CD4-positive, alpha-beta T cell treated with Interleukin-15 for 1 hour (primary cell): ENCODE measurements at places on chromosomes 5 and 9.

DNA sequence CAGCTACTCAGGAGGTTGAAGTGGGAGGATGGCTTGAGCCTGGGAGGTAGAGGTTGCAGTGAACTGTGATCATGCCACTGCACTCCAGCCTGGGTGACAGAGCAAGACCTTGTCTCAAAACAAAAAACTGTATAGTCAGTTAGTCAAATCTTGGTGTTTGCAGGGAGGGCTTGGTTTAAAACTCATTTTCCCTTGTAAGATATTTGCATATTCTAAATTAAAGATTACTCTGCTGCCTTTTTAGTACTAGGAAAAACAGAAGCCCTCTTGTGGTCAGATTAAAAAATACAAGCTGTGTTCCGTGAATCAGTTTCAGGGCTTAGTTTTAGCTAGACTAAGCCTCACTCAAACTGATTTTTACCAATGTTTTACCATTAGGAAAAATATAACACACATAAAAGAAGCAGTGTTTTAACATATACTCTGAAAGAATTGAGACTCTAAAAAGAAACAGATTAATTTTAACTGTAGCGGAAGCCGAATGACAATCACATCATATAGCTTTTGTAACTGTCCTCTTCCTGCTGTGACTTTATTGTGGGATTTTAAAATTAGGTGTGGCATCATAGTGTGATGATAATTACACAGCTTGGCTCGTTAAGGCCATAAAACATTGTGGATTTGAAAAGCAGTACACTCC lies 84.9 kb upstream of the BASP1 start:
- DNase-seq, result no peak

DNA sequence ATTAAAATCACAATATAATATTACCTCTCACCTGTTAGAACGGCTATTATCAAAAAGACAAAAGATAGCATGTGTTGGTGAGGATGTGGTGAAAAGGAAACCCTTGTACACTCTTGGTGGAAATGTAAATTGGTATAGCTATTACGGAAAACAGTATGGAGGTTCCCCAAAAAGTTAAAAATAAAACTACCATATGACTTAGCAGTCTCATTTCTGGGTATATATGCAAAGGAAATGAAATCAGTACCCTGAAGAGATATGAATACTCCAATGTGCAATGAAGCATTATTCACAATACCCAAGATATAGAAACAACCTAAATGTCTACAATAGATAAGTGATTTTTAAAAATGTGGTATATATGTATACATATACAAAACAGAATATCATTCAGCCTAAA lies 199.9 kb downstream of the SNX18 start:
- no peak for DNase-seq

DNA sequence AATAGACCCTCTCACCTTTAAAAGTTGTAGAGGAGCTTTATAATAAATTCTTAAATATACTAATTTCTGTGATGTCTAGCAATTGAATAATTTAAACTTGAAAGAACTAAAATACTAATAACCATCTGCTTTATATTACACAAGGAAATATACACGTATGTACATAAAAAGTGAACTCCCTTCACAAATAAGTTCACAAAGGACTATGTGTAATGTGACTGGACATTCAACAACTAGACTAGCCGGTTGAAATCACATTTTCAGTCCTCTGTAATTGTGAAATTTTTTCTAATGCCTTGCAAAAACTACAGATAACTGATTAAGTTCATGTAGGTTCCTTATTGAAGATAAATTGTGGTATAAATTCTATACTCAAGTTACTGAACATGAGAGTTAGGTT lies 11.6 kb downstream of the NSA2 start:
- no peak for DNase-seq

DNA sequence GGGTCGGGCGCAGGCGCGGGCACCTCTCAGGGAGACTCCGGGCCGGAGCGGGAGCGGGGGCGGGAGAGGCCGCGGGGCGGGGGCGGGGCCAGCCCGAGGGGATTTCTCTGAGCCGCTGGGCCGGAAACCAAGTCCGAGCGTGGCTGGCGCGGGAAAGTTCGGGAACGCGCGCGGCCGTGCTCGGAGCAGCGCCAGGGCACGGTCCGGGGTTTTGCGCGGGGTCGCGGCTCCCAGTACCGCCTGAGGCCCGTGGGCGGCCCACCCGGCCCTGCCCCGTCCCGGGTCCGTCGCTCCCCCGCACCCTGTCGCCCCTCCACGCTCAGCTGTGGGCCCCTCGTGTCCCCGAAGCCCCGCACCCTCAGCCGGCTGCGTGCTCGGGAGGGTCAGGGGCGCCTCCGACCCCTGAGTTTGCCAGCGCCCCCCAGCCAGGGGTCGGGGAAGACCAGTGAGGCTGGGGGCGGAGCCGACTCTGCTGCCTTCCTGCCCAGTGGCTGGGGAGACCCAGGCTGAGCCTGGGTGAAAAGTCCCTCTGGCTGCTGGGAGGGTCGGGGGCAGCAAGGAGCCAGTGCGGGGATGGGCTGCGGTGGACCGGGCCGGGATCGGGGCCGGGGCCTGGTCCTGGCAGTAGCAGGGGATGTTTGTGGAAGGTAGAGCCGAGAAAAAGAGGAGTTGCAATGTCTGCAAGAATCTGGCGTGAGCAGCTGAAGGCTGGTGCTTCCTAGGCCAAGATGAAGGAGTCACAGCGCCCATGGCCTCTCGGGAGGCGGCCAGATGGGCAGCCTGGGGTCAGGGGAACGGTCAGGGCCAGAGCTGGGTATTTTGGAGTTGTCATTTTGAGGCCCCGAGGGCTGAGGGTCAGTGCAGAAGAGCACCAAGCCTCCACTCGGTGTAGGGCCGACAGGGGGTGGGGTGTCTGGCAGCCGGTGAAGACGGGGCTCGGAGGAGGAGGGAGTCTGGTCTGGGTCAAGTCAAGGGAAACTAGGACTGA lies 588 bp downstream of the TRAF2 start:
- DNase-seq, result no peak

- DNase-seq, result no peak
These were observed 8.9 kb downstream of the SMAD5 start for GRCh38 chr5:136141561-136141960.

- no peak for DNase-seq
These were observed 11.8 kb upstream of the IFNW1 start for GRCh38 chr9:21153336-21154017.

GRCh38 chr9:33366979-33367480 lies 35.3 kb downstream of the AQP7 start:
- DNase-seq, result no peak

DNA sequence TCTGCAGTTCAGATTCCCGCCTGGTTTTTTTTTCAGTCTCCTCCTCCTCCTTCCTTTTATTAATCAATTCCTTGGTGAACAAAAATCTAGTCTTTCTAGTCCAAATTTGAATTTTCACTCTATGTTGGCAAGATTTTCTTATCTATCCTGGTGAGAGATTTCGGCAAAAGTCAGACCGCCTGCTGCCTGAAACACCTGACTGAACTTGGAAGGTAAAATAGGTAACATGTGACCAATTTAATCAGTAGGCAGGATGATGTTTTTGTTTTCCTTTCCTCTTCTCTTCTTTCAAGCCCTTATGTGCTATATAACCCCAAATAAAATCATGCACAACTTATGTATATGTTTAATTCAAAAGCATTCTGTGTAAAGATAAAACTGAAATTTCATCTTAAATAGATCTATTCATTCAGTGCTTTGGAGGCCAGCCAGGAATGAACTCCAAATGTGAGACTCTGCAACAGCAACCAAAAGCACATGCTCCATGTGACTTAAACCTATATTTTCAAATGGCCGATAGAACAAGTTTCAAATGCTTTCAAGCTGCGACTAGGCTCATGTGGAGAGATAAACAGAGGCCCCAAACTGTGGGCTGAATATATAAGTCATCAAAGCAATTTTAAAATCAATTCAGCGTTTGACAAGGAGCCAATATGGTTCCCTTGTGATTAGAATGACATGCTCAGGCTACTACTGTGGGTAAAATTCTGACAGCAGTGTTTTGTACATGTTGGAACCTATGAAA lies 100.4 kb upstream of the SEMA6A start:
- no peak for DNase-seq

DNA sequence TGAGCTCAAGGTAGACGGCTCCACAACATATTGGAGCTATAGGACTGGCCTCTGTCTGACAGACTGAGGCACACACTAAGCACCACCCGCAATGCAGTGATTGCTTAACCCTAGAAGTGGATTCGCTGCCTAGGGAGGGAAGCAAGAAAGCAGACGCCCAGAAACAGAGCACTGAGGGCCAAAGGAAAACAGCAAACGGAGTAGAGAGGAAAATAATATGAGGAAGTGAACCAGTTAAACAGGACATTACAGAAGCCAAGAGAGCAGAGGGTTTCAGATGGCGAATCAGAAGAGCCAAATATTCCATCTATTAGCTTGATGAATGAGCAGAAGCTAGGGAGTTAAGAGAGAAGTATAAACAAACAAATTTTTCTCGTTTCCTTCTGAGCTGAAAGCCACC lies 139.2 kb upstream of the LHFPL2 start:
- no peak for DNase-seq
